ENCODE measurements at places on chromosomes 7 and 10.

GRCh38 chr10:49505076-49505475 lies 33.8 kb downstream of the ERCC6 start:
- DNase-seq, result no peak

- DNase-seq, result peak; percentile 56
Measured at GRCh38 chr10:98361131-98362025, 53.6 kb downstream of the PYROXD2 start.

- no peak for DNase-seq
Measured at GRCh38 chr7:100583132-100584053, 2.5 kb downstream of the LRCH4 start.

- no peak for DNase-seq
Measured at GRCh38 chr7:96388620-96389383, 66.9 kb upstream of the SLC25A13 start.

DNA sequence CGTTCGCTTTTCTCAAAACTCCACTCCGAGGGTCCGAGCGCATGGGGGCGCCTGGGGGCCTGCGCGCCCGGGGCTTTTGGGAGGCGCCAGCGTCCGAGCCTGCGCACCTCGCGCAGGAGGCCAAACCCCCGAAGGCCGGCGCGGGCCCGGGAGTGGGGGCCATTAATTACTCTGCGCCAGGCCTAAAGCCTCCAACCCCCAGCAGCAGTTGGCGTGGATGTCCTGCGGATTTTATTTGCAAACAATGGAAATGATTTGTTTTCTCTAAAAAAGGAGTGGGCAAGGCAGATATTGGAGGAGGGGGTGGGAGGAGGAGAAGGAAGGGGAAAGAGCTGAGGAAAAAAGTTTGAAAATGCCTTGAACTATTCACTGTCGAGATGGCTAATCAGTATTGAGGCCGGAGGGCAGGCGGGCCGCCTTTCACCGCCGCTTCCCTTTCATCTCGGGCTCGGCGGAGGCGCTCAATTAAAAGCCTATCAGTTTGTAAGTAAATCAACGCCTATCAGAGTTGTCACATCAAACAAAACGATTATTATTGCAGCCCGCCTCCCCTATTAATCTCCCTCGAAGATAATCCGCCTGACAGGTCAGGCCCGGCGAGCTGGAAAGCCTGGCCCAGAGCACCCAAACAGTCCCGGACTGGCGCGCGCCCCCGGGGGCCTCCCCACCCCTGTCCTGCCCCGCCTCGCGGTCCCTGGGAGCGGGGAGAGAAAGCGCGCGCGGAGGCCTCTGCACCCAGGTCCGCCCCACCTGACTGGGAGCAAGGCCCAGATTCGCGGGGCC lies 3.4 kb upstream of the ZNF503 start:
- no peak for DNase-seq

- DNase-seq, result peak; percentile 69
Measured at GRCh38 chr7:2709553-2710285, 21.7 kb downstream of the AMZ1 start.

- peak; percentile 68 for DNase-seq
Measured at GRCh38 chr10:26437637-26438461, at the start of gene APBB1IP. Gene APBB1IP (plus strand): TSS chr10:26438341. CDS start chr10:26492327, 53,986 bp downstream.

DNA sequence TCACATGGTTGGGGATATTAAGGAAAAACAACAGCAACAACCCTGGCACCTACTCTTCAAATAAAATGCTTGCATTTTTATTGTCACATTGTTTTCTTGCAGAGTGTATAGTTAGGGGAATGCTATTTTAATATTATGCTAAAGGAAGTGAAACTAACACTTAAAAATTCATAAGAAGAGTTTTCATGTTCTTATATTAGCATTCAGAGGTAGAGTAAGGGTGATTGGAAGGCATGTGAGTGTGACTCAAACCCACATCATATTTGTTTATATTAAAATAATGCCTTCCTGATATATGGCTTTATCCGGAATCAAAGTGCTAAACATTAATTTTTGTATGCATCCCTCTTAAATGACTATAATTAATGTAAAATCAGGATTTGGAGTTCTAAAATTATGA lies 59.8 kb upstream of the TES start:
- no peak for DNase-seq

- peak; percentile 14 for DNase-seq
Measured at GRCh38 chr10:48235501-48235900, 39.0 kb downstream of the FRMPD2 start.

DNA sequence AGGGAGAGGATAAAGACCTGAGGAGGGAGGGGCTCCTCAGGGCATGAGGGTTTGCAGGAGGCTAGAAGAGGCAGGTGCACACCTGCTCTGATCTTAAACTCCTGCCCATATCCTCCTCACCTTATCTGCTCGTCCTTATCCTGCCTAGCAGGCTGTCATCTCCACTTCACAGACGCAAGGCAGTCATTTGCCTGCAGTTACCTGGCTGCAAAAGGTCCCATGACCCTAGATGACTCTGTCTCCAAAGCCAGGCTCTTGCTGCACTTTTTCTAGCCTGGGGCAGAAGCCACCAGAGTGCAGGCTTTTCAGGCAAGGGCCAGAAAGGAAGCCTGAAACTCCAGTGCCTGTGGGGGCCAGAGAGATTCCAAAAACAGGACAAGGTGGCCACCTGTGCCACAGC lies 1.7 kb upstream of the ZNF853 start:
- no peak for DNase-seq

GRCh38 chr10:27447540-27447939 lies 56.6 kb upstream of the RAB18 start:
- no peak for DNase-seq

DNA sequence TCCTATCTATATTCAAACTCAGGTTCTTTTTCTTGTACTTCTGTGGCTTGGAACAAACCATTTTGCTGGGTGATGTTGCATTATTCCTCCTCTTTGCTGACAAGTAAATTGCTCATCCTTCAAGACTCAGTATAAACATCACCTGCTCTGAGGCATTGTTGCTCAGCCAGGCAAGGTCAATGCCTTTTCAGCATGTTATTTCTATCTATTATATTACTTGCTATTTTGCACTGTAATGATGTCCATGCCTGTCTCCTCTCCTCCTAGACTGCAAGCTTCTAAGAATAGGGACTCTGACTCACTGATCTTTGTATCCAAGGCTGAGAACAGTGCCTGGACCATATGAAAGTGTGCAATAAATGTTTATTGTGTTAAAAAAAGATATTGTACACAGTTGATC lies 293.8 kb downstream of the RNLS start:
- DNase-seq, result no peak

- DNase-seq, result no peak
Measured at GRCh38 chr7:99409192-99409572, 413 bp downstream of the BUD31 start.

- DNase-seq, result no peak
Measured at GRCh38 chr10:97915346-97916131, 65.9 kb downstream of the GOLGA7B start.

DNA sequence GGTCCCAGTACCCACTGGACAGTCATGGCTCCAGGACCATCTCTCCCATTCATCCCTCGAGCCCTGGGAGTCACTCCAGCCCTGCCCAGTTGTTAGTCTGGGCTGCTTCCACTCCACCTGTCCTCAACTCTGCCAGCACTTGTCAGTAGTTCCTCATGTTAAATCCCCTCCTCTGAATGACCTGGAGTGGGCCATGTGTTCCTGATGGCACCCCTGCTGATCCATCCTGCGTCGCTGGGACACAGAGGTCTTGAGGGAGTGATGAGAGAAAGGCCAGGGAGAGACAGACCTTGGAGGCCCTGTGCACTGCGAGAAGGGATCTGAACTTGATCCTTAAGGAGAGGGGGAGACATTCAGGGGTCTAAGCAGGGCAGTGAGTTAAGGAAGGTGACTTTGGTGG lies 174.9 kb downstream of the GRID1 start:
- no peak for DNase-seq

DNA sequence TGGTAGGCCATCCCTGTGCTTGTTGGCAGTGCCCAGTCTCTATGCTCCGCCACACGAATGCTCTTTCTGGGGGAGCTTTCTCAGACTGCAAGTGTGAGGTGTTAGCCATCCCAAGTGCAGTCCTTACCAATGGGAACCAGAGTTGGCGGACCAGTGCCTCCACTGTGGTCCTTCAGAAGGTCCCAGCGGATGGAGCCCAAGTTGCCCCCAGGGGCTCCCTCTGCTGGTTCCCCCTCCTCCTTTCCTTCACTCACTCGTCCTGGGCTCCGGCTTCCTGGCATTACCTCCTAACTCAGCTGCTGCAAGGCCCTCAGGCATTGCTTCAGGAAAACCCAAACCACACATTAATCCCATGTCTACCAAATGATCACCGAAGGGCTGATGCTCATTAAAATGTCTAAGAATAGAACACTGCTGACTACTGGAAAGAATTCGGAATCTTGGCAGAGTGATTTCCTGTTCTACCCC lies 139.8 kb downstream of the CUBN start:
- no peak for DNase-seq

DNA sequence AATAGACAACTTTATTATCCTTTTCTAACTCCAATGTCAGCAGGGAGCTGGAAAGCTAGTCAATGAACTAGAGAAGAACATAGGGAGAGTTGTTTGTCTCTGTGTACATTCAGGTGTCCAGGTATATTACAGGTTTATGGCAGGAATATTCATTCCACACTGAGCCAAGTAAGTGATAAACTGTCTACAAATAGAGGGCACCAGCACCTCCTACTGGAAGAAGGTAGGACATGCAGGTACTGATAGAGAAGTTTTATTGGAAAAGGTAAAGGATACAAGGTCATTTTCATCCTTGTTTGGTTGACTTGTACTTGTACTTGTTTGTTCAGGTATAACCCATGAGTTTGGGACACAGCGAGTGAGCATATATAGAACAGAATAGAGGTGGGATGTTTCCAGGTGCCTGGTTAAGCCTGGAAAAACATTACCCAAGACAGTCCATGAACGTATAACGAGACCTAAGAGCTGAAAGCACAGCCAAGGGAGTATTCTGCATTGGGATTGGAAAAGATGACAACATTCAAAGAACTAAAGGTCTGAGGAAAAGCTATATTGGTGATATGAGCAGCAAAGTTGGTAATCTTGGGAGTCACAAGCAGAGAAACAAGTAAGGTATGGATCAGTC lies 61.4 kb upstream of the PPP1R3C start:
- no peak for DNase-seq

GRCh38 chr10:72462261-72462660 lies 107.5 kb upstream of the DNAJB12 start:
- DNase-seq, result no peak

GRCh38 chr7:53070883-53071282 lies 35.5 kb downstream of the POM121L12 start:
- DNase-seq, result no peak

GRCh38 chr7:46532571-46532970 lies 611.5 kb upstream of the IGFBP3 start:
- DNase-seq, result no peak
